ENCODE measurements at places on chromosomes 3 and 15. TPM values are rescaled to one million over a fixed set of nuclear protein-coding genes. Genes with fewer than 3 reads are reported as not detected.

DNA sequence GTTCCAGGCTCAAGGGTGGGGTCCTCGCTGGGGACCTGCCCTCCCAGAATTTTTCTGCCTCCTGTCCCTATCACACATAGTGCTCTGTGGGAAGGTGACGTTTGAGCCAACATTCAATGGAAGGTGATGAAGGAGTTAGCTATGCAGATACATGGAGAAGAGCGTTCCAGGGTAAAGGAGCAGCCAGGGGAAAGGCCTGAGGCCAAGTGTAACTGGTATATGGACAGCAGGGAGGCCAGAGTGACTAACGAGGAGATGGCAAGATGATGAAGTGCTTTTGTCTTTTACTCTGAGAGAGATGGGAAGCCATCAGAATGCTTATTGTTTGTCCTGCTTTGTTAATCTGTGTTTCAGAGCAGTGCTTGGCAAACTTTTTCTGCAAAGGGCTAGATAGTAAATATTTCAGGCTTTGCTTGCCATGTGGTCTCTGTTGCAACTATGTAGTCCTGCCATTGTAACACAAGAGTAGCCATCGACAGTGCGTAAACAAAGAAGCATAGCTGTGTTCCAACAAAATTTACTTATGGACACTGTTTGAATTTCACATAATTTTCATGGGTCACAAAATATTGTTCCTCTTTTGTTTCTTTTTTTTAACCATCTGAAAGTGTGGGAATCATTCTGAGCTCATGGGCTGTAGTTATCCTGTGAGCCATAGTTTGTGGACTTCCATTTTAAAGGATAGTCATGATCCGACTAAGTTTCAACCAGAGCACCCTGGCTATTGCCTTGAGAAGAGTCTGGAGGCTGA, 25.8 kb upstream of the PIAS1 start:
- no peak for DNase-seq

- DNase-seq = no peak
These were observed 21.4 kb upstream of the MUC20 start for GRCh38 chr3:195699388-195699771.

- DNase-seq = no peak
These were observed 37.6 kb downstream of the TRA2B start for GRCh38 chr3:185900228-185900627.

DNA sequence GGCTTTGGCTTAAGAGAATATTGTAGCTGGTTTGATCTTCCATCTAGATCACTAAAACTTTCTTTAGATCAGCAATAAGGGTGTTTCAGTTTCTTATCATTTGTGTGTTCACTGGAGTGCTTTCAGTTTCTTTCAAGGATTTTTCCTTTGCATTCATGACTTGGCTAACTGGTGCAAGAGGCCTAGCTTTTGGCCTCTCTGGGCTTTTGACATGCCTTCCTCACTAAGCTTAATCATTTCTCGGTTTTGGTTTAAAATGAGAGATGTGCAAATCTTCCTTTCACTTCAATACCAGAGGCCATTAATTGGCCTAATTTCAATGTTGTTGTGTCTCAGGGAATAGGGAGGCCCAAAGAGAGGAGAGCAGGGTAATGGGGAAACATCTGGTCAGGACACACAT, 30.3 kb upstream of the CCNB2 start:
- no peak for DNase-seq

The ERICH6 gene
- 0.39 TPM for total RNA-seq

- no peak for DNase-seq
These were observed 183.3 kb downstream of the AKAP13 start for GRCh38 chr15:85563731-85564130.
